ENCODE measurements at places on chromosomes 12 and 14. TPM values are rescaled to one million over a fixed set of nuclear protein-coding genes. Genes with fewer than 3 reads are reported as not detected.

- DNase-seq = no peak
These were observed 6.2 kb downstream of the TSPAN9 start for GRCh38 chr12:3083241-3083920.

DNA sequence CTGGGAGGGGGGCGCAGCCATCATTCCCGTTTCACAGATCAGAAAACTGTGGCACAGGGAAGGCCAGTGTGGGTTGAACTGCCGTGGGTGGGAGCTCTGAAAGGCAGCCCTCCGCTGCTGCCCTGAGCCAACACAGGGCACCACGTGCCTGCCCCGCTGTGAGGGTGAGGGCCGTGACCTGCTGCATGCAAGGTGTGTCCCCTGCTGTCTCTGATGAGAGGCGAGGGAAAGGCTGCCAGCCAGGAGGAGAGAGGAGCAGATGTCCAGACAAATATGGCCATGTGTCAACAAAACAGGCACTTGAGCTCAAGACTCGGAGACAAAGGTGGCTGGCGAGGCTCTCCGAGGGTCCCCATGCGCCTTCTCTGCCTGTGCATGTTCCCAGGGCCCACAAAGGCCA is 108.8 kb downstream of the RBM19 start:
- no peak for DNase-seq

DNA sequence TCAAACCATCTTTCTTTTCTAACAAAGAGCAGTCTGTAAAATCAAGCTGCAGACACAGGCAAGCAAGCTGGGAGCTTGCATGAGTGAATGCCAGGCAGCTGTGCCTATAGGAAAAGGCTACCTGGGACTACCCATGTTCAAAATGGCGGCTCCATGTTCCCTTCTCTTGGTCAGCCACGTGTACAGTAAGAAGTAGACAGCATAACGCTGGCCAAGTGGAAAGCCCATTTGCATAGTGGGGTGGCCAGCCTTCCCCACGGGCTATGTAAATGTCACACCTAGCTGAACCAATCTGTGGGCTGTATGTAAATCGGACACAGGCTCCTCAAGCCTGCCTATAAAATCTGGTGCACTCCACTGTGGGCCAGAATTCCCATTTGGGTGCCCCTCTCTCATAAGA is 117.1 kb downstream of the SYT10 start:
- DNase-seq = no peak

- no peak for DNase-seq
These were observed 10.7 kb upstream of the IKZF4 start for GRCh38 chr12:56010111-56010570.

Gene FSCB
- not detected for total RNA-seq

Gene MYO1H
- not detected for total RNA-seq

DNA sequence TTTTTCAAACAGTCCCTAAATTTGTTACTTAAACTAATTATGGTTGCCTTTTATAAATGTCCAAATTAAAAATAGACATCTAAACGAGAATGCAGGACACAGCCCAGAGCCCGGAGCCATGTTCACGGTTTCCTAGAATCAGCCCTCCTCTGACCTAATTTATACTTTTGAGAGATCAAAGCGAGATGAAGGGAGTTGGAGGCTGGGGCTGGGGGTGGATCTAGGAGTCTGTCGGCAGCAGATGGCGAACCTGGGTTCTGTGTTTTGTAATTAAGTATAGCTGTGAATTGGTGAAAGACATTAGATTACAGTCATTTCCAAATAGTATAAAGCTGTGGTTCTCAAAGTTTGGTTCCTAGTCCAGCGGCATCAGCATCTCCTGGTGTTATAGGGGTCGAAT is 210.1 kb downstream of the SLC41A2 start:
- DNase-seq = peak; percentile 75

- peak; percentile 71 for DNase-seq
These were observed 16.4 kb upstream of the VWF start for GRCh38 chr12:6140651-6141447.

GRCh38 chr14:77231721-77232120 is 39.3 kb downstream of the NGB start:
- no peak for DNase-seq

Gene OSBPL8
- total RNA-seq = 92.0 TPM

Gene LHX5
- total RNA-seq = not detected

- no peak for DNase-seq
These were observed 6.5 kb downstream of the AMHR2 start for GRCh38 chr12:53430116-53430515.

Gene TSHR
- not detected for total RNA-seq

Gene LRRC43
- not detected for total RNA-seq

Gene DHRS4
- 17.6 TPM for total RNA-seq

DNA sequence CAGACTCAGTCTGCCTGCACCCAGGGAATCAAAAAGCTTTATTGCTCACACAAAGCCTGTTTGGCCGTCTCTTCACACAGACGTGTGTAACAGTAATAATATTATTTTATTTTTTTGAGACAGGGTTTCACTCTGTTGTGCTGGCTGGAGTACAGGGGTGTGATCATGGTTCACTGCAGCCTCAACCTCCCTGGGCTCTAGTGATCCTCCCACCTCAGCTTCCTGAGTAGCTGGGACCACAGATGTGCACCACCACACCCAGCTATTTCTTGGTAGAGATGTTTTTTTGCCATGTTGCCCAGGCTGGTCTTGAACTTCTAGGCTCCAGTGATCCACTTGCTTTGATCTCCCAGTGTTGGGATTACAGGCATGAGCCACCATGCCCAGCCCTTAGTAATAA is 88.4 kb upstream of the DCD start:
- DNase-seq = no peak

Gene HOXC12
- not detected for total RNA-seq

Gene WDR20
- total RNA-seq = 31.0 TPM

Gene AQP6
- not detected for total RNA-seq

DNA sequence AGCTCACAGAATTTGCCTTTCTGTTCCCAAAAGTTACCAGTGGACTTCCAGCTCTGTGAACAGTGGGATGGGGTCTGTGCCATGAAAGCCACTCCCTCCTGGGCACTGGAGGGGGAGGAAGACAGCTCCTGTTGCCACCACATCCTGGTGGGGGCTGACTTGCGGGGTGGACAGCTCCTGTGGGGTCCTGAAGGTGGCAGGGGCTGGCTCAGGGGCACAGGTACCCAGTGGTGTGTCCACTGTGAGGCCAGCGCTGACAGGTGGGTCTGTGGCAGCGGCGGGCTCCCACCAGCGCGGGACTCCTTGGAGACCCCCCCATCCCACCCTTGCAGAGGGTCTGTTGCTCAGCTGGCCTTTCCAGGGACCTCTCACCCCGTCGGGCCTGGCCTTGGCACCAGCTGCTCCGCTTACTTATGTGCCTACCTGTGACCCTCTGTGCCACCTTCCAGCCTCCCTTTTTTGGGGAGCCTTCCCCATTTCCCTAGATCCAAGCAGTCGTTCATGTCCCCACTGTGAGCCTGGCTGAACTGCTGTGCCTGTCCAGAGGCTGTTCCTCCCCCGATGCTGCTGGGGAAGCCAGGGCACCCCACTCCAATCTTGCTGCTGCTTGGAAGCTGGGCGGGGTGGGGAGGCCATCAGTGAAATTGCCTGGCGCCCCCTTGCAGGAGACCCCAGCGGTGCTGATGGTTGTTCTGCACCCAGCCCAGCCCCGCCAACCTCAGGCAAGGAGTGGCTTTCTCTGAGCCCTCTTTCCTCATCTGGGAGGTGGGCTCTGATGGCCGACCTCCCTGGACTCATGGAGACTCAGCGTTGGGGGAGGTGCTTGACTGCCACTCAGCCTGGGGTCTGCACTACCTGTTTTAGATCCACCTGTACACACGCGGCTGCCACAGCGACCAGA is 2.2 kb downstream of the TEDC1 start:
- peak; percentile 60 for DNase-seq

DNA sequence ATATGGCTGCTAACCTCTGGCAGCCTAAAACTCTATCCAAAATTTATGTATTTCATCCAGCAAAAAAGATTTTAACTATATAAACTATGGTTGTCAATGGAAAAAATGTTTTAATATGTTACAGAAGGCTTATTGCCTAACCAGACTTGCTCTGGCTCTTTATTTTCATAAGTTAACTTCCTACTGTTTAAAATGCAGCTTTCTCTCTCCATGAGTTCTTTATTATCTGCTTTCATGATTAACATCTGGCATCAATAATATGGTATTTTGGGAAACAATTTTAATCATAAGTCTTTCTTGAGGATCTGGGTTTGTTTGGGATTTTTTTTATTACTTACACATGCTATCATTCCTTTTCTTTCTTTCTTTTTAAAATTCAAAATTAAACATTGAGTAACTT is 20.5 kb downstream of the KERA start:
- DNase-seq = no peak

- DNase-seq = no peak
These were observed 54.1 kb downstream of the DUSP16 start for GRCh38 chr12:12508612-12509011.

DNA sequence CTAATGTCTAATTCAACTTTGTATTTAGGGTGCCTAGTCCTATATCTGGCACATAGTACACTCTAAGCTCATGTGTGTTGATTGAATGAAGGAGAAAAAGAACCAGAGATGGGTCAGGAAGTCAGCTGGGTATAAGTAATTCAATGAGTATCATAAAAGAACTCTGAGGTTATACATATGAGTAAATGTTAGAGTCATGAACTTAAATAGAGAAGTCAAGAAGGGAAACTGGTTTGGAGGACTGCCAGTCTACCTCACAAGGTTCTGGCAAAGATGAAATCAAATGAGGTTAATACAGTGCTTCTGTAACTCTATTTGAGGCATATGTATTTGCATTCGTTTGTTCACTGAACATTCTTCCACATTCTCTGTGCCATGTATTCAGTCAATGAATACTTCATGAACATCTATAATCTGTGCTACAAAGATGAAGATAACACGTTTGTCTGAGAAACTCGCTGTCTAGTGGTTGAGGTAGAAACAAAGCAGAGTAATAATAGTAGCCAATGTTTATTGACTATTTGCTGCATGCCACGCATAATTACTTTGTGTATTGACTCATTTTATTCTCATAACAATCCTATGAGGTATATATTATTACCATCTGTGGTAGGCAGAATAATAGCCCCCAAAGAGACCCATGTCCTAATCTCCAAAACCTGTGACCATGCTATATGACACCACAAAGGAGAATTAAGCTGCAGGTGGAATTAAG is 88.9 kb downstream of the PTGER2 start:
- peak; percentile 70 for DNase-seq

- no peak for DNase-seq
These were observed 1.6 kb downstream of the MCRS1 start for GRCh38 chr12:49566361-49566760.

Gene CKAP4
- 6.7 TPM for total RNA-seq

DNA sequence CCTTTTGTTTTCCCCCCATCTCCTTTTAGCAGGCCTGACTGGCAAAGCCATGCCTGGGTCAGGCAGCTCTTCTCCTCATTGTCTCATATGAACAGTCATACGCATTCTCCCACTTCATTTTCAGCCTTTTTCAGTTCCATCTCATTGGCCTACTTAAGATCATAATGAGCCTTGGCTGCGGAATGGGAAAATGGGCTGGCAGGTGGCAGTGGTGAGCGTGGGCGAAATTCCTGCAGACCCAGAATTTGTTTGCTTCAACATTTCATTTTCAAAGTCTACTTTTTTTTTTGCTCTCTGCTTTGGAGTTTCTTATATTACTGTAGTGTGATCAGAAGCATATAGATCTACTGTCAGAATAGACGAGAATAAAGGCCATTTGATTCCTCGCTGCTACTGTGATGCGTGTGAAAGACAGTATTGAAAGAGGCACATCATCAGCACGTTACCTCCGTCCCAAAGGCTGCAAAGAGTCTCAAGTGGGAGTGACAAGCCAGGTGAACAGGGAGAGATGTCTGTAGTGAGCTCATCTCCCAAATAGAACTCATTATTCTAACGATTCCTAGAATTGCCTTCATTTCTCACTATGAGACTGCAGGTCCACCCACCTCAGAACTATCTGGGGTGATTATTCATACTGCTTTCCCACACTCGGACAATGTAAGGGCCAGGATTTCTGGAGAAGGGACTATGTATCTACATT is 73.7 kb downstream of the TBK1 start:
- DNase-seq = no peak

DNA sequence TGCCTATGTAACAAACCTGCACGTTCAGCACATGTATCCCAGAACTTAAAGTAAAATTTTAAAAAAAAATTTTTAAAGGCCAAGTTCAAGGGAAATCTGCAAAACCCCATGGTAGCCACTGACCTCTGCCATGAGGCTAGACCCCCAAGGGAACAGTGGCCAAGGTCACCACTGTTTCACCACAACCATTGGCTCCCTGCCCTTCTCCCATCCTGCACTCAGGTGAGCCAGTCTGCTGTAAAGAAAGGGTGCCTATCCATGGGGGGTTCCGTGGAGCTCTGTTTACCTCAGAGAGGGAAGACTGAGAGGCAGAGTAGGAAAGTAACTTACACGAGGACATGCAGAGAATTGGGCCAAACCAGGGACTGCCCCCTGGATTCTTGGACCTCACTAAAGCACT is 38.6 kb downstream of the VWF start:
- no peak for DNase-seq

Gene DNAH10
- 0.14 TPM for total RNA-seq

GRCh38 chr12:77679686-77680085 is 151.0 kb upstream of the NAV3 start:
- DNase-seq = no peak

- DNase-seq = no peak
These were observed 194.3 kb downstream of the CPNE8 start for GRCh38 chr12:38711054-38711453.

Gene PRR4
- total RNA-seq = 0.62 TPM

Gene IAPP
- total RNA-seq = not detected

- no peak for DNase-seq
These were observed 134.0 kb downstream of the GCH1 start for GRCh38 chr14:54768501-54769129.

GRCh38 chr14:76227450-76228050 is 75.8 kb downstream of the GPATCH2L start:
- DNase-seq = no peak

Gene SPTB
- total RNA-seq = not detected

Gene SERPINA9
- total RNA-seq = not detected

DNA sequence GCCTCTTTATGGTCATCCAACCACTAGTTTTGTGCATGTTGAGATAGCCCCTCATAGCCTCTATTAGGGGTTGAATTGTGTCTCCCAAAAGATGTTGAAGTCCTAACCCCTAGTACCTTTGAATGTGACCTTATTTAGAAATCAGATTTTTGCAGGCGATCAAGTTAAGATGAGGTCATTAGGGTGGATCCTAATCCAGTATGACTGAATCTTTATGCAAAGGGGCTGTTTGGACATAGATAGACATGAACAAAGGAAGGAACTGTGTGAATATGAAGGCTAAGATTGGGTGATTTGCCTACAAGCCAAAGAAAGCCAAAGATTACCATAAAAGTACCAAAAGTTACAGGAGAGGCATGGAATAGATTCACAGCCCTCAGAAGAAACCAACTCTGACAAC is 209.6 kb downstream of the NUAK1 start:
- DNase-seq = no peak

Measured in activated CD4-positive, alpha-beta T cell treated with anti-CD3 and anti-CD28 coated beads, Interleukin-2, amount 10 ng/mL, durations not matched to agents 24 days and 14 days (primary cell).